ENCODE measurements at places on chromosomes 7 and 10. TPM values are rescaled to one million over a fixed set of nuclear protein-coding genes. Genes with fewer than 3 reads are reported as not detected.

GRCh38 chr10:73906524-73907447 lies 4.1 kb upstream of the PLAU start:
- DNase-seq = peak; percentile 90

Gene CLRN3
- not detected for total RNA-seq

Gene CFAP69
- 5.0 TPM for total RNA-seq

Gene DNA2
- total RNA-seq = 3.8 TPM
